Stimulated activated naive CD4-positive, alpha-beta T cell treated with Interleukin-2 at 50 U/mL for 16 hours (primary cell): ENCODE measurements at places on chromosomes 3 and 15.

- no peak for DNase-seq
Observed at GRCh38 chr15:86700864-86701610, 621.4 kb downstream of the AGBL1 start.

DNA sequence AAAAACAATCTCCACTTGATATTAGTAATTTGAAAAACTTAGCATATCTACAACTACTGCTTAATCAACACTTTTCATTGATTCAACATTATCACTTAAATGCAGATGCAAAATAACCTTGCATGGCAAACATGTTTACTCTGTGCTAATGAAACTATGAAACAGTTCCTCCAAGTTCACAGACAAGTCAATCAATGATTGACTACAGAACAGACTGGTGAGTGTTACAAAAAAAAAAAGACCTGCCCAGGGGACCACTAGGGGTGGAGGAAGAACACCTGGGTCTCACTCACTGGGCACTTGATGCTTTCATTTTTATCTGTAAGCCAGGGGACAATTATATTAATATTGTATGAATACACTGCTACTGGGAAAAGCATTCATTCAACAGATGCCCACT lies 4.3 kb upstream of the NR2C2 start:
- no peak for DNase-seq

DNA sequence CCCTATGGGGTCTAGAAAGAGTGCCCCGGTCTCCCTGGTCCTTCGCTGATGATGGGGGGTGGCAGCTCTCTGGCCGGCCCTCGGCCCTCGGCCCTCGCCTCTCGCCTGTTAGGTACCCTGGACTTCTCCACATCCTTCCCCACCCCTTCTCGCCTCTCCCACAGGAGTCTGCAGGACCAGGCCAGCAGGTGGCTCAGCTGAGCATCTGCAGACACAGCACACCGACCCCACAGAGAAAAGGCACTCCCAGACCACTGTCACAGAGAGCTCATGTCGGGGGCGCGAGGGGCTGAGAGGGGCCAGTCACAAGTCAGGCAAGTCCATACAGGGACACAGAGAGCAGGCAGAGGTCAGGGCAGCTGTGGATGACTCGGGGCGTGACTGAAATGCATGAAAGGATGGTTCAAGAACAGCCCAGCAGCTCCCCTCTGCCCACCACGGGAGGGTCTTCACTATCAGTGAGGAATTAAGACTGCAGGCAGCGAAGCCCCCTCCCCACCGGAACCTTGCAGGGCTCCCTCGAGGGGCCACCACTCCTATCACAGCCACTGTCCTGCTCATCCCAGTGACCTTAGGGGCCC lies 181.7 kb upstream of the NSMCE3 start:
- no peak for DNase-seq

DNA sequence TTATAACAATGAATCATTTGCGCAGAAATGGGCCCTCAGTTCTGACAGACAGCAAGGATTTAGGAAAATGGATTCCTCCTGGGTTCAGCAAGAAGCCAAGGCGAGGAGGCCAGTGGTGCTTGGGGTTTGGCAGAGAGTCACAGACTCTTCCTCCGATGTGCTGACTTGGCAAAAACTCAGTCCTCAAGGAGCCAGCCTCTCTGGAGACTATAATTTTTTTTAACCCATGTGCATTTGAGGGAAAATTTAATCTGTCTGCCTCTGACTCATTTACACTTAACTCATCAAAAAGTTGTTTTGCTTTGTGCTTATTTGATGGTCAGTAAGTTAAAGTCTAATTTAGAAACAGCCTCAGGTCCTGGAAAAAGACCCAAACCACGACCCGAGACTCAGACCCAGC lies 34.2 kb upstream of the SLC24A5 start:
- no peak for DNase-seq

GRCh38 chr3:6321999-6322398 lies 538.9 kb upstream of the GRM7 start:
- no peak for DNase-seq

DNA sequence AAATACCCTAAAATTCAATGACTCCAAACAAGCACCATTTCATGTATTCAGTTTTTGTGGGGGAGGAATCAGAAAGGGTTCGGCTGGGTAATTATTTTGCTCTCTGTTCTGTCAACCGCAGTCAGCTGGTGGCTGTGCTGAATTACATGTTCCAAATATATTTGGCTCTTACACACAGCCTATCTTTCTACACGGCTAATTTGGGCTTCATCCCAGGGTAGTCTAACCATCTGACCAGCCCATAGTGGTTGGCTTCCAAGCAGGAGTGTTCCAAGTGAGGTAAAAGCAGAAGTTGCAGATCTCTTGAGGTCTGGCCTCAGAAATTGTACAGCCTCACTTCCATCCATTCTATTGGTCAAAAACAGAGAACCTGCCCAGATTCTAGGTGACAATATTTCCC lies 760.8 kb upstream of the SEMA6D start:
- DNase-seq, result no peak

GRCh38 chr15:69194854-69195253 lies 34.4 kb downstream of the GLCE start:
- DNase-seq, result no peak

- DNase-seq, result no peak
Observed at GRCh38 chr3:49032646-49033304, 3.6 kb upstream of the IMPDH2 start.
